ENCODE measurements at places on chromosomes 3 and 15.

DNA sequence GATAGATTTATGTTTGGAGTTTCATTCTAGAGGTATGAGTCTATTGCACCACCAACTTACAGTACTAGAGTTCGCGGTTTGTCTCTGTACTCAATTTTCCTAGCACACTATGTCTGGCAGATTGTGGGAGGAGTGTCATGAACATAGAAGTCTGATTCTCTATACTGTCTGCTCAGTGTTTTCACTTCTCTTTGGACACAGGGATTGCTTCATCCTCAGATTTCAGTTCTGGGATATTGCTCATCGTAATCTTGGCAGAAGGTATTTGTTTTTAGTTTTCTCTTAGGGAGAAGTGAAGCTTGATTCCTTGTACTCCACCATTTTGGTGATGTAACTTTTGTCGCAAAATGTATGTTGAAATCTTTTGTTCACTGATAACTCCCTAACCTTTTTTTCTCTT, 27.8 kb upstream of the AZI2 start:
- no peak for DNase-seq

DNA sequence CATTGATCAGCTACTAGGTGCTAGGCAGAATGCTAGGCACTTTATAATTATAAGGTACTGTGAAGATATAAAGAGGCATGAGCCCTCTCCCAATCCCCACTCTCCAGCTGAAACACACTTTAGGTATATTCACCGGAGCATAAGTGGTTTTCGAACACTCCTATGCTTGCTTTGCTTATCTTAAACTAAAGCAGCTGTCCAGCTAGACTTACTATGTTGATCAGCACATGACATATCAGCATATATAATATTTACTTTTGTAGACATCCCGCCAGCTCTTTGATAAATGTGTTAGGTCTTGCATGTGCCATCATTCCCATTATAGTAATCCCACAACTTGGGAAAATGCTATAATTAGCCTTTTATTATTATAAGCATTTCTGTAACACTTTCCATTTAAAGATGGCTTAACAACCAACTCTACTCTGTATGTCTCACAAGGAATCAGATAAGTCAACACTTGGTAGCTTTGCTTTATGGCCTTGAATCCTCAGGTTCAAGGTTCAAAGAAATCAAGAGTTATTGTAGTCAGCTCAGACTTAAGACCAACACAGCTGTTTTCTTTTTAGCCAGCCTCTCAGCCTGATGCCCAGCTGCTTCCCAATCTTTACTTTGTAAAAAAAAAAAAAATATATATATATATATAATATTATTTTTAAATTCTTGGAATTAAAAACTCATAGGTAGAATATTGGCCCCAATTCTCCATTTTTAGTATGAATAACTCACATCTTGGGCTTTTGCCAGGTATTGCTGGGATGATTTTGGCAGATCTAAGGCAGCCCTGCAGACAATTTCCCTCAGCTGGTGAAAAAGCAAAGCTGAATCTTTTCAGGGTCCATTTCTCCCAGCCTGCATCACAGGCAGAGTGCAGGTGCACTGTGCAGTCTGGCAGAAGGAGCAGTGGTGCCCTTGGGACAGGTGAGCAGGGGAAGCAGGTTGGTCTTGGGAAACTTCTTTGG, 104.2 kb downstream of the THRB start:
- DNase-seq: no peak

- no peak for DNase-seq
Measured at GRCh38 chr15:67444100-67444499, 76.8 kb upstream of the C15orf61 start.

GRCh38 chr3:154971771-154972326, 108.3 kb upstream of the MME start:
- no peak for DNase-seq

- no peak for DNase-seq
Measured at GRCh38 chr3:195820186-195820585, 8.5 kb upstream of the MUC4 start.

Data from COR-L47 (cell line).